ENCODE measurements at places on chromosomes 1 and 21. TPM values are rescaled to one million over a fixed set of nuclear protein-coding genes. Genes with fewer than 3 reads are reported as not detected.
A peak's percentile ranks its signal among the peaks of the same experiment; 100 is the strongest.

AIRE gene
- not detected for total RNA-seq

AUNIP gene
- 2.2 TPM for total RNA-seq

FALEC gene
- not detected for total RNA-seq

FMO3 gene
- total RNA-seq: not detected

CASZ1 gene
- total RNA-seq: under 0.01 TPM

CRNN gene
- not detected for total RNA-seq

IL20 gene
- total RNA-seq: not detected

RUNX1 gene
- total RNA-seq: 35.3 TPM

PTPN7 gene
- total RNA-seq: not detected

DISP1 gene
- 2.6 TPM for total RNA-seq

OR2L2 gene
- total RNA-seq: not detected

ADAM30 gene
- not detected for total RNA-seq

APCS gene
- total RNA-seq: not detected

IL6R gene
- 8.8 TPM for total RNA-seq

NOS1AP gene
- total RNA-seq: not detected

DENND2C gene
- 6.8 TPM for total RNA-seq

- DNase-seq: no peak
Measured at GRCh38 chr1:37867784-37868183, 8.4 kb upstream of the MTF1 start.

- DNase-seq: no peak
Measured at GRCh38 chr21:45252448-45252925, 35.2 kb downstream of the POFUT2 start.

DNA sequence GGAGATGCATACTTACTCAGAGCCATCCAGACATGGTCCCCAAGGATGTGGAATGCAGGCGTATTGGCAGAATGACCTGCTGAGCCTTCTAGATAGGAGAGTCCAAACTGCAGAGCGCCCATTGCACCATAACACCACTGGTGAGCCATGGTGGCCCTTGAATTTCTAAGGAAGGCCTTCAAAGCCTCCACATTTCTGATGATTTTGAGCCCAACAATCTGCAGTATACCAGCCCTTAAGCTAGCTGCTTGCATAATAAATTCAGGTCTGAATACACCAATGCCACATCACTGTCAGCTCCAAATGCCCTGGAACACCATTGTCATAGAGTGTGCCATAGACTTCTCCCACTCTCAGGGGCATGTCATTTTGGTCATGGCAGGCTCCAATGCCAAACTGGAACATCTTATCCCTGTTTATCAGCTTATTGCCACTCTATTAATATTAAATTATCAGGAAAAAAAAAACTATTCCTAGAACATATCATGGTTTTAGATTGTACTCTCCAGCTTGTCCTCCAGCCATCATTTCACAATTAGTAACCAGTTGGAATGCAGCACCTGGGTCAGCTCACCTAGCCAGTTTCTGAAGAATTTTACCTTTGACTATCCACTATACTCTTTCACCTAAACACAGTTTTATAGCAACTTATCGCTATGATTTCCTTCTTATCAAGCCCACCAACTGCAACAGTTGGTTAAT, 26.9 kb downstream of the NPHS2 start:
- no peak for DNase-seq

DNA sequence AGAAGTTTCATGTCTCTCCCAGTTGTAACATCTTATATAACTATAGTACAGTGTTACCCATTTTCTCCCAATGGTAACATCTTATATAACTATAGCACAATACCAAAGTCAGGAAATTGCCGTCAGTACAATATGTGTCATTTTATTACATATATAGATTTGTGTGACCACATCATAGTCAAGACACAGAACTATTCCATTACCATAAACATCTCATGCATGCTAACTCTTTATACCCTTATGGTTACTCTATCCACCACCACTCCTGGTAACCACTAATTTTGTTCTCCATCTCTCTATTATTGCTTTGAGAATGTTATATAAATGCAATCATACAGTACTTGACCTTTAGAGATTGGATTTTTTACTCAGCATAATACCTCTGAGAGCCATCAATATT, 120.7 kb downstream of the BACH1 start:
- no peak for DNase-seq

GRCh38 chr21:22536509-22536908, 1538.3 kb downstream of the NCAM2 start:
- peak; percentile 2 for DNase-seq

GRCh38 chr1:151504759-151505158, 6.4 kb upstream of the CGN start:
- no peak for DNase-seq

DNA sequence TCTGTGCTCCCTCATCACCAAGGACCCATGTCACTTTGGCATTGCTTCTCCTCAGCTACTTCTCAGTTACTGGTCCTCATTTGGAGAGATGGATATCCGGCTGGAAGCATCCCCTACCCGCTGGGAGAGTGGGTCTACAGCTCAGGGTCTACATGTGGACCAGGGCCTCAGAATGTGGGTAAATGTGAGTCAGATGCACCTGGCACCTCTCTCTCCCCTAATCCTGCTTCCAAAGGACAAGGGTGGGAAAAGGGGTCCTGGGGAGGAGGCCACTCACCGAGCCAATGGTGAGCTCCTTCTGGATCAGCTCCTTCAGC, 908 bp downstream of the S100A6 start:
- no peak for DNase-seq

GRCh38 chr1:29517251-29518086, 281.1 kb downstream of the PTPRU start:
- DNase-seq: no peak

- no peak for DNase-seq
Measured at GRCh38 chr1:29879217-29879616, 642.9 kb downstream of the PTPRU start.

GRCh38 chr1:202046748-202047708, 36.6 kb downstream of the ELF3 start:
- peak; percentile 54 for DNase-seq

GRCh38 chr1:68016381-68016780, 34.0 kb downstream of the DIRAS3 start:
- DNase-seq: peak; percentile 64

DNA sequence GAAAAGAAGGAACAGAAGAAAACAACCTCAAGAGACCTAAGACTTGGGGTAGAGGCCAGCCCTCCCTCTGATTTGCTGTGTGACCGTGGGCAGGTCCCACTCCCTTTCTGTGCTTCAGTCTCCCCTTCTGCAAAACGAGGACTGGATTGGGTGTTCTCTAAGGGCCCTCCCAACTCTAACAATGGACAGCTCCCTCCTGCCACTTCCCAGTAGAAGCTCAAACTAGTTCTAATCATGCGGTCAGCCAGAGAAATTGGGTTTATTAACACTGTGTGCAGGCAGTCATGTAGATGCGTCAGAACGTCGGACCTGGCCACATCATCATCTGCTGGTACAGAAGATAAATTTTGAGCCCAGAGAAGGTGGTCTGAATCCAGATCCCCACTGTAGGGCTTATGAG, 1.6 kb upstream of the PADI4 start:
- peak; percentile 20 for DNase-seq

- no peak for DNase-seq
Measured at GRCh38 chr1:39754906-39755504, 16.1 kb downstream of the OXCT2 start.

- peak; percentile 64 for DNase-seq
Measured at GRCh38 chr1:91884459-91885212, 1.3 kb downstream of the TGFBR3 start.

DNA sequence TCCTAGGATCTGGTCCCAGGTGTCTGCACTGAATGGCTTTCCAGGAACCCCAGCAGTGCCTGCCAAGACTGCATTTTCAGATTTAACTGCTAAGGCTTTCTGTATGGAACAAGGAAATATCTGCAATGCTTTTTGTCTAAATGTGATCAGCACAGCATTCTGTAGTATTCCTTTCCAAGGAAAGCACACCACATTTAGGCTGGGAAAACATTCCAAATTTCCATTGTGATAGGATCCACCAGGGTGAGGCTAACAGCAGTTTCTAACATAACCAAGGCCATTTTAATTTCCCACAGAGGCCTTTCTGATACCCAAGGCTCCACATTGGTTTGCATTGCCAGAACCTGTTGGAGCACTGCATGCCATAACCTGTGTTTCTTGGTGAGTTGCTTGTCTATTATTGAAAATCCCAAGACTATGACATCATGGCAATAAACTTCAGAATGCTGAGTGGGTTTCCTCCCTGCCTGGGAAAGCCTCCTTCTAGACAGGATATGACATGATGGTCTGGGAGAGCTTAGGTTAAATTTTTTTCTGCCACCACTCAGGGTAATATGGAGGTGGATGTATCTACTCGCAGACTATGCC, 23.3 kb upstream of the PTGFRN start:
- peak; percentile 64 for DNase-seq

- DNase-seq: peak; percentile 11
Measured at GRCh38 chr1:85230305-85230977, 29.0 kb downstream of the C1orf52 start.

GRCh38 chr1:48848035-48848434, 71.3 kb upstream of the BEND5 start:
- no peak for DNase-seq

DNA sequence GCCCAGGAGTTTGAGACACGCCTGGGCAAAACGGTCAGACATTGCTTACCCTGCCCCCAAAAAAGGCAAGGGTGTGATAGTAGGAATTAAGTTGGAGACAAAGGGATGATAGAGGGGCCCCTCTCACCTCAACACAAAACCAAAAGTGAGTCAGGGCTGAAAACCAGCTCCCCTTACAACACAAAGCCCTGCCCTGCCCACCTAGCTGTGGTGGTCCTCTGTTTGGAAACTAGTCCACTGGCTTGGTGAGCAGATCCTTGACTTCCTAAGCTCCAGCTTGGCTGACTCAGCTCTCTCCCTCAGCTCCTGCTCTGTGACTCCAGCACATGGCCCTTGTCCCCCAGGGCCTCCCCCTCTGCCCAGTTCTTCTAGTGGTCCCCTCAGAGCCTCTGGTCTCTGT, 603.8 kb downstream of the PTPRC start:
- DNase-seq: no peak

DNA sequence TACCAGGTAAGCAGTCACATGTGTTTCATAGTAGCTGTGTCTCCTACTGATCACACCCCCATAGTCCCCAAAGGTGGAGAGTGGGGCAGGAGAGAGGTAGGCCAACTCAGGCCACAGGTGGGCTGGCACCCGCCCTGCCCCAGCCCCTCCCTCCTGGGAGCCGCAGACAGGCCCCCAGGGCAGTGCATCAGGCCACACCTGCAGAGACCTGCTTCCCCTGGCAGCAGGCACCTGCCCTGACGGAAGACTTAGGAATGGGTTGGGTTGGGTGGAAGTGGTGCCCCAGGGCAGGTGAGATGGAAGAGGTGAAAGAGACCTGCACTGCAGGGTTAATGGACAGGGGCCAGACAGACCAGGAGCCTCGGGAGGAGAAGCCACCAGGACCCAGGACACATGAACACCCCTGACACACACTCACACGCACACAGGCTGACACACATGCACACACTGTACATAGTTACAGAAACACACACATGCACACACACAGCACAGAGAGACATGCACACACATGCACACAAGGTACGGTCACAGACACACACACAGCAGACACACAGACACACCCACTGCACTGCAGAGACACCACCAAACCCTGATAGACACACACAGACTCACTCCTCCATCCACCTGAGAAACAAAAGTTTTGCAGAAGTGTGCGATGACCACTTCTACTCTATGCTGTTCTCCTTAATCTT, 1.7 kb upstream of the COL18A1 start:
- DNase-seq: no peak

- DNase-seq: no peak
Measured at GRCh38 chr1:155392898-155393411, 72.3 kb downstream of the RUSC1 start.

GRCh38 chr21:33938381-33938780, 22.8 kb upstream of the ATP5PO start:
- no peak for DNase-seq

DNA sequence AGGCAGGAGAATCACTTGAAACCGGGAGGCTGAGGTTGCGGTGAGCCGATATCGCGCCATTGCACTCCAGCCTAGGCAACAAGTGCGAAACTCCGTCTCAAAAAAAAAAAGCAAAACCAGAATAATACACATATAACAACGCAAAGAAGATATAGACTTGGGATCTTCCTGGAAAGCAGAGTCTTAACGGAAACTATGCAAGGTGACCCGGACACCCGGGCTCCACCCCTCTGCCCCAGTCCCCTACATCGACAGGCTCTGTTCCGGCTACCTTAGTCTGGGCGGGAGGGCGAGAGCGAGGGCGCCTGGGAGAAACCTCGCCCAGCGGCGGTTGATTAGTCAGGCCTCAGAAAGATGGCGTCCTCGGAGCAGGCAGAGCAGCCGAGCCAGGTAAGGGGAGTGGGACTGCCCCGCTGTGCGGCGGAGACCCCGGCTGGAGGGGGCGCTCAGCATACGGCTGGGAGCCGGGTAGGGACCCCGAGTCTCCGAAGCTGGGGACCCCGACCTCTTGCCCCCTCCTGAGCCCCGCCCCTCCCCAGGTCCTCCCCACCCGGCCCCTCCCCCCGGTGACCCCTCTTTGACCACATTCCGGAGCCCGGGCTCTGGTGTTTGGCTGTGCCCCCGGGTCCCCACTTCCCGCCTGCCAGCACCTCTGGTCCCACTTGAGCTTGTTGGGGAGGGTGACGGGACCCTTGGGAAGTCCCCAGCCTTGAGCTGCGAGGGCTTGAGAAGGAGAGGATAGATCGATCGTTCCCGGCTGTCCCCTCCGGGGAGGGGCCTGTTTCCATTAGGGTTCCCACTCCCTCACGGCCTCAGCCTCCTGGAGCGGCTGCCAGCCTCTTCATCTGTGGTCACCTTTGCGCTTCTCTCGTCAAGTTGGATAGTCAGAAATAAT, at the start of gene PEX14:
Gene PEX14 (plus strand): TSS at position 338 of the 895 bp plus-strand sequence. CDS start 17 bp downstream, at position 355.
- DNase-seq: peak; percentile 96

DNA sequence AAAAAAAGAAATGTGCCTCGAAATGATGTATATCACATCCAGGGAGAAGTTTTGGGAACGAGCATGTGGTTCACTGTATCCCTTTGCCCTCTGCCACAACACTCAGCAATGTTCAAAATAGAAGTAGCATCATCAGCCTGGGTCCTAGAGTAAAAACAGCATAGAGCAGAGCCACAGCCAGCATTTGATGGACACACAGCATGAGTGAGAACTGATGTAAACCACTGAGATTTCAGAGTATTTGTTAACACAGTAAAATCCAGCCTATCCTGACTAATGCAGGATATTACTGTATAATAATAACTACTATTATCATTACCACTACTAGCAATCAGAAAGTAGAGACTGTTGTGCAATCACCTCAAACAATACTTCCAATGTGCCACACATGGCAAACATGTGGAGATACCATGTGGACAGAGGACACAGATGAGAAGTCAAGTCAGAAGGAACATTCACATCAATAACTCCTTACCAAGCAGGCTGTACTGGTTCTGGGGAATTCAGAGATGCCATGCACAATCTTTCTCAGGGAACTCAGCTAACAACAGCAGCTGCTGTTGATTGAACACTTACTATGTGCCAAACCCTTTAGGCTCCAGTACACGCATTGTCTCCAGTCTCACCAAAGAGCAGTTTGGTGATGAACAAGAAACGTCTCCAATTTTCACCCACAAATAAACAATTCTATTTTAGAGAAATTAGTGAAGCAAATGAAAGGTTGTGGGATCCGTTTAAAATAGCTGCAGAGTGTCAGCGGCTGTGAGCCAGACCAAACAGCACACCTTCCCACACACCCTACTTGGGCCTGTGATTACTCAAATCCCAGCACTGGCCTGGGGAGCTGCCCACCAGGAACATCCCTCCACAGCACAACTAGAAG, 16.6 kb upstream of the GFI1 start:
- no peak for DNase-seq
